ENCODE measurements at places on chromosomes 4 and X.

DNA sequence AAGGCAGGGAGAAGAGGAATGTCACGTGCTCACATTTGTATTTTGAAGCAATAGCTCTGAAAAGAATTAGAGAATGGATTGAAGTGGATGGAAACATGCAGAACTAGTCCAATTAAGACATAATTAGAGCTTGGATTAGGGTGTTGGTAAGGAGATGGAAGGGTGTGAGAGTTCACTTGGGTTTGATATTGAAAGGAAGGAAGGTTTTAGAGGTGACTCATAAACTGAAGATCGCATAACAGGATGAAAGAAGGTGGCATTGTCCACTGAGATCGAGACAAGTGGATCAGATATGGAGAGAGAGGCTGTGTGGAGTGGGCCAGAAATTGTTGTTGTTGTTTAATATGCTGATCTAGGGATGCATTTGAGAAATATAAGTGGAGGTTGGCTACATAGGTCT, 244.0 kb upstream of the SMIM31 start:
- no peak for DNase-seq

GRCh38 chrX:40007756-40008705, 89.7 kb downstream of the BCOR start:
- no peak for DNase-seq

DNA sequence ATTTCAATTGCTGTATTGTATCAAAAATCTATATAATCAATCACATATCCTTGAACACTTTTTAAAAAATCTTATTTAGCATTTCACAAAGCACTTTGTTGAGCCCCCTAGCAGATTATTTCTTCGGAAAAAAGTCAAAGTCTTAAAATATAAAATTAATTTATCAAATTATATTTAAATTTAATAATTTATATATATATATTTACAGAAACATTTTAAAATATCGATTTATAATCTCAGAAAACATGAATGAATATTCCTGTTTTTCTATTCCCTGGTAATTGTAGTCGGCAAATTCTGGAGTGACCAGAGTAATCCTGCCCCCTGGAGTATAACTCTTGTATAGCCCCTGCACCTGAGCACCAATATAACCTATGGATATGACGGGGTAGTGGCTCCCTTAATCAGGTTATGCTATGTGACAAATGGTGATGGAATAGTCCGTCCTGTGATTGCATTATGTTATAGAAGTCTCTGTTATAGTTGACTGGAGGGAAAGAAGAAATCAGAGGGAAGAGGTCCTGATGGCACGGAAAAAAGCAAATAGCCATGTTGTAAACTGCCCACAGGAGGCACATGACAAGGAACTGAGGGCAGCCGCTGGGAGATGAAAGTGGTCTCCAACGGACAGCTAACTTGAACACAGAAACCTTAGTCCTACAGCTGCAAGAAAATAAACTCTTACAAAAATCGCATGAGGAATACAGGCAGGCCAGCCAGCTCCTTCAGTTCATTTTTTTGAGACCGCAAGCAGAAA, 1092.3 kb downstream of the ARAP2 start:
- no peak for DNase-seq

DNA sequence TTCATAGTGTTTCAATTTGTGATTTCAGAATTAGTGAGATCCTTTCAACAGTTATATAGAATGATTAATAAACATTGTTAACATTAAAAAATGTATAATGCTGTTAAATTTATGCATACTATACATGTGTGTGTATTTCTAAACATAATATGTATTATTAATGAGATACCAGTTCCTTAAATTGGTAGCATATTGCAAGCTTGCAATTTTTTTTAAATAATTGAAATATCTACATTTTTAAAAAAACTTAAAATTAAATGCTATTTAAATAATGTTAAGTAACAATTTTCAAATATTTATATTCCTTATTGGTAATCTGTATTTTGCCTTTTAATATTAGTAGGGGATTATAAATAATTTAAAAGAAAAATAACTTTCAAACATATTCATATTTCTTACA, 1479.5 kb upstream of the PCDH7 start:
- DNase-seq: no peak

- DNase-seq: no peak
Observed at GRCh38 chr4:104740161-104740560, 245.5 kb upstream of the CXXC4 start.

- DNase-seq: no peak
Observed at GRCh38 chr4:118158763-118159375, 124.6 kb downstream of the NDST3 start.

DNA sequence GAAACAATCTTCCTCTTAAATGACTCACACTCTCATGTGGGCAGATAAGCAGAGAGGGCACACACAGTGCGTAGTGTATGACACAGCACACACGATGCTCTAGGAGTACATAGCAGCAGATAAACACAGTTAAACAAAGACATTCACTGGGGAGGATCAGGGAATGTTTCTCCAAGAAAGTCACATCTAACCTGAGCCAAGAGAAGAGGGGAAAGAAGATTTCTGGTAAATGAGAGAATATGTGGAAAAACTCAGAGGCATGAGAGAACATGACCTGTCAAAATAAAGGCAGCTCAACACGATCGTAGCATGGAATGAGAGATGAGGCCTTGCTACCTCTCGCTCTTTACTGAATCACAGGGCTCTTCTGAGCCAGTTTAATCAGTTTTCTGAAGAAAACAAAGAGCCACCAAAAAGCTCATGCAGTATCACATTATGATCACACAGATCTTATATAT, 251.0 kb downstream of the ANK2 start:
- no peak for DNase-seq

DNA sequence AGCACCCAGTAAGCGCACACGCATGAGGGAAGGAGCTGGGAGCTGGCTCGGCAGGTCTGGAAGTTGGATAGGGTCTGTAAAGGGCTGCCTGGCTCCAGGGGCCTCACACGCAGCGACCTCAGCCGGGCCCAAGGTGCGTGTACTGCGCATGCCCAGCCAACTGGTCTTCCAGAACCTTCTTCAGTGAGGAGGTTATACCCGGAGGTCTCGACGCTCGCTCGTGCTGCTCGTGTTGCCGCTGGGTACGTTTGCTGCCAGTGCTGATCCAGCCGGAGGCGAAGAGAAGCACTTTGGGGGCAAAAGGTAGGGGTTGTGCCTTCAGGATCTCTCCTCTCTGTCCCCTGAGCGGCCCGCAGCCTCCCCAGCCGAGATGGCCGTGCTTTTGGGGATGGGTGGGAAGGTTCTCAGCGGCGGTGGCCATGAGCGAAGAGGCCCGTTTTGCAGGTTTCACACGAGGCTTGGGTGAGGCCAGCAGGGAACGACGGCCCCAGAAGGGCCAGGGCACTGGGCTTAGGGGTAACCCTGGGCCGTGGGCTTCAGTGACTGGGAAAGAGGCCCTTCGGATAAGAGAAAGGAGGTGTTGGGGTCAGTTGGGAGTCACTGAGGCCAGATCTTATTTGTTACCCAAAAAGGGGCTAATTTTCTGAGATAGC, 3.8 kb upstream of the CXCL9 start:
- DNase-seq: no peak

DNA sequence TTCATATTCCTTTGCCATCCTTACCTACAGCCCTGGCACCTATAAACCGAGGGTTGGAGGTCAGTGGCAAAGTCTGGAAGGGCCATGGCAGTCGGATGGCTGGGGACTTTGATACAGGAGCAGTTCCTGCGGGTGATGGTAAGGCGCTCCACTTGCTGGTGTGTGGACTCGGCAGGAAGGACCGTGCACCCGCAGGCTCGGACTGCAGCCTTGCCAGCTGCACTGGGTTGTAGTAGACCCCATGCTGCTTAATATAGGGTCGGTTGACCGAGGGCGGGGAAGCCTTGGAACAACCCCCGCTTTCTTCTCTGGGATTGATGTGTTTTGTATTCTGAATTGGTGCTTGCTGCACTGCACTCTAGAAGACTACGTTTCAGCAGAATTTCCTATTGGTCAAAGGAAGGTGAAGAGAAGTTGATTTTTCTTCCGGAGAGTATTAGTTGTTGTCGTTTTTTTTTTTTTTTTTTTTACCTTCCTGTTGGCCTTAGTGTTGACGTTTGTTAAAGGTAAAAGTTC, 638 bp downstream of the BLTP1 start:
- no peak for DNase-seq
